CD4-positive, alpha-beta T cell treated with Interleukin-15 for 1 hour (primary cell): ENCODE measurements at places on chromosomes 16 and 17.
A peak's percentile ranks its signal among the peaks of the same experiment; 100 is the strongest.

GRCh38 chr16:75147968-75148310 is 385 bp upstream of the ZFP1 start:
- DNase-seq, result no peak

DNA sequence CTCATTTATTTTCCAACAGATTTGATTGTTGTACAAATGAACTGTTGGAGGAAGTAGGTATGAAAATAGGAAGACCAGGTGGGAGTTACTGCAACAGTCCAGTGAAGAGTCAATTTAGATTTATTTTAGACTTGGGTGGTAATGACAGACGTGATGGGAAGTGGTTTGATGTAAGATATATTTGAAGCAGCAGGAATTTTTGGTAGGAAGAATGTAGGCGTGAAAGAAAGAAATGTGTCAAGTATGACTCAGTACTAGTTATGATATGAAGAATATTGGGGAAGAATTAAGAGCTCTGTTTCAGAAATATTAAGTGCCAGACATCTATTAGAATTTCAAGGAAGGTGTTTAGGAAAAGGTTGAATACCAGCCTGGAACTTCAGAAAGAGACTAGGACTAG is 247.9 kb upstream of the AXIN2 start:
- no peak for DNase-seq

DNA sequence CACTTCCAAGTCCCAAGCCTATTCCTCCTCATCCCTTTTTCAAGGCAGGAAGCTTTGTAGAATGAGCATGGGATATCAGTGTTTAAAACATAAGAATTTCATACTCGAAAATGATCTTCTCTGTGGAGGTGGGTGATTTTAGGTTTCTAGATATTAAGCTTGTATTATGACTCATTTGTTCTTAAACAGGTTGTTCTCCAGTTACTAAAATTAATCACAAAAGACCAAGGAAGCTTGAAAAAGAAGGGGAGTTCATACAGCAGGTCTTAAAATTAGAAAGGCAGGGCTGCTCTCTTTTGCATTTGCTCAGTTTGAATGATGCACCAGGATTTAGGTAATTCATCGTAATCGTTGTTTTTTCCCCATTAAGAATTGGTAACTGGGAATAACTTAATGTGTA is 208.7 kb downstream of the PRKCA start:
- DNase-seq, result no peak

DNA sequence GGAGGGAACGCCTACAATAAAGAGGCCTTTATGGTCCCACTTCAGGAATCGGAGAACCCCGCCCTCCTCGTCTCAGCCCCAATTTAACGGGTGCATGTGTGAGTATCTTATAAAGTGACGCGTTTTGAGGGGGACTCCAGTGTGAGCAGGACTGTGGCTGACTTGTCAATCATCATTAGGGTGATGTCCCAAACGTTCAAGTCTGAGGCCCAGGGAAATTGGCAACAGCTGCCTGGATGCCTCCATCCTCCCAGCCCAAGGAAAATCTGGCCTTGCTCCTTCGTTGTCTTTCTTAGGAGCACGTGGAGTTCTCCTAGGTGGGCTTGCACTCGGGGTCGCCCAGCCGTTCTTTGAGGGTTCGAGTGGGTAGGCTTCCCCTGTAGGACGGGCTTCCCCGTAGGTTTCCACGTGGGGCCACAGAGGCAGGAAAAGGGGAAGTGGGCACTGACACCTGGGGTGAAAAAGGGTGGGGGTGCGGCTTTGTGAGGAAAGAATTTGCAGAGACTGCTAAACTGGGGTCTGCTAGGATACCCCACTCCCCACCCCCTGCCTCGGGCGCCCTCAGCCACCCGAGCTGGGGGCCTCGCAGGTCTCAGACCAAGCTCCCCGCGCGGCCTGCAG is 561 bp upstream of the HERPUD1 start:
- peak; percentile 57 for DNase-seq

DNA sequence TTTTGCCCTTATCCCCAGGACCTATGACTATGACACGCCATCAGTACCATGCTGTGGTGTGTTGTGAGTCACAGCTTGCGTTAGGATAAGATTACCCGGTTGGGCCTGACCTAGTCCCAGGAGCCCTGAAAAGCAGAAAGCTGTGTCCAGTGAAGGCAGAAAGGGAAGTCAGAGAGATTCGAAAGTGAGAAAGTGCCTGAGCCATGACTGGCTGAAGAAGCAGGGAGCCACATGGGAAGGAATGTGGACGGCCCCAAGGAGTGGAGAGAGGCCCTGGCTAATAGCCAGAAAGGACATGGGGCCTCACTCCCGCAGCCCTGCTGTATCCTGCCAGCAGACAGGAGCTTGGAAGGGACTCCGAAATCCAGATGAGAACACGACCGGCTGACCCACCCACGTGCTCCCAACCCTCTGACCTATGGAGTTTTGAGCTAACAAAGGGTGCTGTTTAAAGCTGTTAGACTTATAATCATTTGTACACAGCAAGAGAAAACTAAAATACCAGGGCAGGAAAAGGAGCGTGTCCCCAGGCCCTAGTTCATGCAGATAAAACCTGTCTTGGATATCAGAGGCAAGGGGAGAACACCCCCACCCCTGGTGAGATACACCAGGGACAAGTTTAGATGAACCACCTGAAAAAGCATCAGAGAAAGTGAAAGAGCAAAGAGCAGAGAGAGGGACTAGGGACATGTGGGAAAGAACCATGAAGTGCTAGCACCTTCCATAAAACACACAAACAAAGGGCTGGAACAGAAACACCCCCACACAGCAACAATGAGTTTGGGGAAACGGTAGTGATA is 115.3 kb downstream of the SLC39A11 start:
- DNase-seq, result peak; percentile 35
